Midbrain (tissue), 1 donor: ENCODE measurements at places on chromosomes 2 and 18.

DNA sequence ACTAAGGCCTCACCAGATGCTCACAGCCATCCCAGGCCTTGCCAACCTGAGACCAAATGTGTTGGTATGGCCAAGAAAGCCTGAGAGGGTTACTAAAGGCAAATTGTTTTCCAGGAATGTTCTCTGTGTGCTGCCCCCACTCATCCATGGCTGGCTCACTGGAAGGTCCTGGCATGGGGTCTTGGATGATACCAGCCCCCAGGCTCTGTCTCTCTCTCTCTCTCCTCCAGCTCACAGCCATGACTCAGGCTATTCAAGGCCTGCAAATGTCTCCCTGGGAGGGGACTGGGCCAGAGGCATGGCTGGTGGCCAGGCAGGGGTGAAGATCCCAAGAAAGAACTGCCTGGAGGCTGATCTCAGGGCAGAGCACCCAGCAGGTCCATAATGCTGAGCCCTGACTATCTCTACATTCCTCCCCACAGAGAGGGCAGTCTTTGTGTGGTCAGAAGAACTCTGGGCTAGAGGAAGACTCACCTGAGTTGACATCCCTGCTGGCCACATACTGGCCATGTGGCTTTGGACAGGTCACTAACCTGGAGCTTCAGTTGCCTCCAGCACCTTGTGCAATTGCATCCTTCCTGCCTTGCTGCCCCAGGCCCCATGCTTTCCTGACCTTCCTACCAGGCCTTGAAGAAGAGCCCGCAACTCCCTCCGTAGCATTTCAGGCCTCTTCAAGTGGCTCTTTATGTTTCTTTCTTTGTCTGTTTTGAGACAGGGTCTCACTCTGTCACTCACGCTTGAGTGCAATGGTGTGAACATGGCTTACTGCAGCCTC lies 150.4 kb downstream of the ZFP36L2 start:
- DNase-seq, result no peak

- DNase-seq, result no peak
These were observed 40.6 kb downstream of the IWS1 start for GRCh38 chr2:127485694-127486071.

DNA sequence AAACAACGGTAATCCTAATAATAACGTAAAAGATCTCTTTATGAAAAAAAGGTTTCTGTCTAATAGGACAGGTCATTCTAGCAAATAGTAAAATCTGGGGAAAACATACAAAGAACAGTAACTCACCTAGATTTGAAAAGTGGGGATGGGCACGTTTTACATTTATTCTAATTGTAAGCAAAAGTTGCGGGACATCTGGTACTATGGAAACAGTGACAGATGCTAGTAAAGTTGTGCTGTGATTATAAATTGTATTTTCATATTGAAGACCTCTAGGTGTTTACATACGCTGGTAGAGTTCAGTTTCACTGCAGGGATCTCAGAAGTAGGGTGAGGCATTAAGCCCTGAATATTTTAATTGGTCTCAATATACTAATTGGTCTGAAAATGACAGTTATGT lies 422.5 kb downstream of the DPP10 start:
- DNase-seq, result no peak

DNA sequence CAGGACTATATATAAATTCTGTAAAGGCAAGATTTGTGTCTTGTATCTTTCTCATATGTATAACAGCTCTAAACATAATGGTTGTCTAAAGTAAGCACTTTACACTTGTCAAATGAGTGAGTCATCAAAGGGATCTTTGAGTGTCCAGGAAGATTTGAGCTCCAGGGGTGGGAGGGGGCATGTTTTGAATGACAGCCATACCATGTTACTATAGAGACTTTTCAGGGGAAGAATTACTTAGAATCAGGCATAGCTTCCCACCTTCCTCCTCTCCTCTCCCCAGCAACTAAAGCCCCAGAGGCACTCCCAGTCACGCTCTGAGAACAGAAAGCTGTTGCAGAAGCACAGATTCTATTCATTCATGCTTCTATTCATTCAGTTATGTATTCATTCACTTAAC lies 65.8 kb upstream of the ALK start:
- DNase-seq, result no peak

- no peak for DNase-seq
These were observed 254.5 kb downstream of the NEDD4L start for GRCh38 chr18:58298251-58299134.

DNA sequence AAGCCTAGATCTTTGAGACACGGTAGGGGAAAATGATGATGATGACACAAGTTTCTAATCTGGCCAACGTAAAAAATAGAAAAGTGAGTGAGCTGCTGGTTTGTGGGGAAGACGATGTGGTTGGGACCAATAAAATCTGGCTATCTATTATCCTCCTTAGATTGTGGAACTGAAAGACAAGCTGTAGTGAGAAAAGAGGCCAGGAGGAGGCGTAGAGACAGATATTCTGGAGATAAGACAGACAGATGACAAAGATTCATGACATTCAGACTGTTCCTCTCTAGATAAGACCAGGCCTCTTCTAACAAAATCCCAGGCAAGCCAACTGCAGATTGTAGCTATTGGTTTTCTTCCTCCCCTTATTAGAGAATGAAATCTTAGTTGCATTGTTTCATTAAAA lies 376.3 kb upstream of the UBE2E3 start:
- DNase-seq, result no peak

- no peak for DNase-seq
These were observed 19.1 kb upstream of the MC4R start for GRCh38 chr18:60391571-60392226.

DNA sequence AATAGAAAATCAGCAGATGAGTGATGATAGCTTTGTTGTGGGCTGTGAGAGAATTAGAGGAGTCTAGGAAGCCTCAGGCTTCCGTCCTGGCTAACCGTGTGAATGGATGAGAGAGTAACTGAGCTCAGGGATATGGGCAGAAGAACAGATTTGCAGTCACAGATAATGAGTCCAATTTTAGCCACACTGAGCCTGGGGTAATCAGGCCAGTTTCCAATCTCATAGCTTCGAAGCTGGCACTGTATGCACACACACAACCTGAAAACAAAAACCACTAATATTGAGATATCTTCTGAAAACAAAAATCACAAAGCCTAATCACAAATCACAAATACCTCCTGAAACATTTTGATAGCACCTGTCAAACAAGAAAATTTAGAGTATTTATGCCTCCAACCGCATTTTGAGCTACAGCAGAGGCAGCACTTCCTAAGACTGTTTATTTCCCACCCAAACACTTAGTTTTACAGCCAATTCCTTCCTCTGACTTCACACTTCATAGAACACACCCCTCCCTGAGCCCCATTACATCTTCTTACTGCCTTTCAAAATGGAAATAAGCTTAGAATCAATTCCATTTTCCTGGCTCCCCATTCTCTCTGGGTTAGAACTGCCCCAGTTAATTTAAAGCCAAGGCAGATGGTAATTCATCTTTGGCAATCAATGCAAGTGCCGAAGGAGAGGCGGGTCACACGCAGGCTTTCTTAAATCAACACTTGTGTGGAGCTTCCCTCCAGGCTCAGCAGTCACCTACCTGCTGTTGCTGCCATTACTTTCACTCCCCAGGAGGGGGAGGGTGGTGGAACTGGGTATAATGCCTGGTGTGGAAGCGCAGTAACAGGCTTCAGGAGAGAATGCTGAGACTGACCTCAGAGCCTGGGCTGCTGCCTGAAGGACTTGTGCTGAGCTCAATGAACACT lies 18.9 kb downstream of the TTR start:
- DNase-seq, result no peak

DNA sequence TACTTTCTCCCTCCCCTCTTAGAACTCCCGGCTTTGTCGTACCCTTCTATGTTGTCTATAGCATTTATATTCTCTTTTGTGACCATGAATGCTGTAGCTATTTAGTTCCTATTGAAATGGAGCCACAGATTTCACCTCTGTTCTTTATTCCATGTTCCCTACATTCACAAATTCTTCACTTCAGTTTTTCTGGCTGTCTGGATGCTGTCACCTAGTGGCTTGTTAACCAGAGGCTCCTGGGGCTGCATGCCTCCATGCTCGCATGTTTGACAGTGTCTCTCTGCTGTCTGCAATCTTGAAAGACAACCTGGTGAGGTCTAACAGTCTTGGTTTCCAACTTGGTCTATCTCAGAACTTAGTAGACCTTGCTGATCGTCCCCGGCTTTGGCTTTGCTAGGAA lies 48.2 kb downstream of the CFAP221 start:
- DNase-seq, result no peak

DNA sequence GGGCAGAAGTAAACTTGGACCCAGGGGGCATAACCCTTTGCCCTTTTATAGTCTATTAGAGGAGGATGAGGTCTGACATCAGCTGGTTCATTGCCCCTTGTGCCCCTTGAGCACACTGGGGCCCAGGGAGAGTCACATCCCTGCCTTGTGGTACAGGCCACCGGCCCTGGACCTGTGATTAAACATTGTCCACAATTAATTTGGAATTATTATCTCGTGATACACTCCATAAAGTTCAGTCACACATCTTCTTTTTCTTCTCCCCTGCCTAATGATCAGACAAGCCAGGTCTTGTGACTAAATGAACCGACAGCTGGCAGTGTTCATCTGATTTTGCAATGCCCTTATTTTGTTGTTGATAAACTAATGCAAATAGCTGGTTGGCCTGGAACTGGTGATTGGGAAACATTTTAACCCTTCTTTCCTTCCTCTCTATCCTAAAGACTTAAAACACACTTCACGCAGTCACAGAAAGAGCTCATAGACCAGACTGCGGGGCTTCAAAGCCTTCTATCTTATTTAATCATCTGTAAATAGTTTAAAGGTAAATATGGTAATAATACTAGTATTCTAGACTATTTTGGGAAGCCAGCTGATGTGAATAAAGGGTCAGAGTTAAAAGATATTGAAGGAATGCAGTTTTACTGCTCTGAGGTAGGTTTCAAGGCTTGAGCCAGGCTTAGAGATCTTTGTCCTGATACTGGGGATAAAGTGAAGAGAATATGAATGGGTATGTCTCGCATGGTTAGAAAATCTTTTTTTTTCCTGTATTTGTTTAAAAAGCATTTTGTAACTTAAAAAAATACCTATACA lies 13.4 kb downstream of the IL1R1 start:
- no peak for DNase-seq

DNA sequence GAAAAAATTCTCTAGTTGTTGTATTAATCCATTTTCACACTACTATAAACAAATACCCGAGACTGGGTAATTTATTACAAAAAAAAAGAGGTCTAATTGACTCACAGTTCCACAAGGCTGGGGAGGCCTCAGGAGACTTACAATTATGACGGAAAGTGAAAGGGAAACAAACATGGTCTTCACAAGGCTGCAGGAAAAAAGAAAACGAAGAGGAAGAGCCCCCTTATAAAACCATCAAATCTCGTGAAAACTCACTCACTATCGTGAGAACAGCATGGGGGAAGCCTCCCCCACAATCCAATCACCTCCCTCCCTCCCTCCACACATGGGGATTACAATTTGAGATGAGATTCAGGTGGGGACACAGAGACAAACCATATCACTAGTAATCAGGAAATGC lies 61.7 kb upstream of the SPTBN1 start:
- DNase-seq, result no peak

- DNase-seq, result no peak
These were observed 21.7 kb downstream of the TNP1 start for GRCh38 chr2:216838151-216838550.

DNA sequence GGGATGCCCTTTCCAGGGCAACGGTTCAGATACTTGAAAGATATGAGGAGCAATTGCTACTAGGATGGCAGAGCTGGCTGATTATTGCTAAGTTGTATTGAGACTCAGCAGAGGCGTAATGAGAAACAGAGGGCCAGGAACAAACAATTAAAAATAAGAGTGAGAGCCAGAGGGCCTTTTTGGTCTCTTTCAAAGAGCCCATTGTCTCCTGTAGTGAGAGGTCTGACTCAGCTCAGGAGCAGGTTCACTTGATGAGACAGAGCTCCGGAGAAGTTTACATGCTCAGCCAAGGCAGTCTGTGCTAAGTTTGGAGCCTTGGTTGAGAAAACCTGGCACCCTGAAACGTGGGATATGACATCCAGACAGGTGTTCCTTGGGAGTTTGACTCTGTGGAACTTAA lies 303.9 kb upstream of the DLGAP1 start:
- no peak for DNase-seq

DNA sequence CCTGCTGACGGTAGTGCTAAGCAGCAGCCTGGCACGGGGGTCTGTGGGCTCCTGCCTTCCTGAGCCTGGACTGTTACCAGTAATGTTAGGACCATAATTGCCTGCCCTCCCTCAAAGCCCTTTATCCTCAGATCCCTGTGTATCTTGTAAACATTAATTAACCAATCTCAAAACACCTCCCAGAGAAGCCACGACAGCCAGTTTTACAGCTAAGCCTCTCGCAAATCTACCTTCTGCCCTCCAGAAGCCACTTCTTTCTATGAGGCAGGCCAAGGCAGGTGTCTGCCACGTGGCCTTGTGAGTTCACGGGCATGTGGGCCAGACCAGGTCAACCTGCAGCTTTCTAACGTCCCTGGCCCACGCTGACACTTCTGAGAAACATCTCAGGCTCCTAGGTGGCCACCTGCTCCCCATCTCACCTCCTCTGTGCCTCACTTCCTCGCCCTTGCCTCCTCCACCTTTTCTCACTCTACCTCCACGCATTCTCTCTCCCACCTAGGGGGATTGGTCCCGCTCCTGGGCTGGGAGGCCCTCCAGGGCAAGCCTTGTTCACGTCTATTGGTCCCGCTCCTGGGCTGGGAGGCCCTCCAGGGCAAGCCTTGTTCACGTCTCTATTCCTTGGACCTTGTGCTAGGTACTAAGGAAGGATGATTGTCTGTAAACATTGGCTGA lies 64.3 kb downstream of the EDAR start:
- no peak for DNase-seq

DNA sequence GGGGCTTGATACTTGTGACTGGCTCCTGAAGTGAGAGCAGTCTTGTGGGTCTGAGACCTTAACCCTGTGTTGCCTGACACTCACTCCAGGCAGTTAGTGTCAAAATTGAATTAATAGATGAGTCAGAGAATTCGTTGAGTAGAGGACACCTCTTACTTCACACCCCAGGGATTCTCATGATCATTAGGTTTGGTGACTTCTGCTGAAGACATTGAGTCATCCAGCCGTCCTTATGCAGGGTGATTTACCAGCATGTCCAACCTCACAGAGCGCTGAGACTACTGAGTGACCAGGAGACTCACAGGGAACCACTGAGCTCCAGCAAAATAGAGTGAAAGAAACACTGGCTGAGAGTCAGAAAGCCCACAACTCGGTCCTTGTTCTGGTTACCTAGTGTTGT lies 36.0 kb upstream of the EVA1A start:
- DNase-seq, result no peak

- no peak for DNase-seq
These were observed 131.3 kb downstream of the MCFD2 start for GRCh38 chr2:46784278-46784677.

DNA sequence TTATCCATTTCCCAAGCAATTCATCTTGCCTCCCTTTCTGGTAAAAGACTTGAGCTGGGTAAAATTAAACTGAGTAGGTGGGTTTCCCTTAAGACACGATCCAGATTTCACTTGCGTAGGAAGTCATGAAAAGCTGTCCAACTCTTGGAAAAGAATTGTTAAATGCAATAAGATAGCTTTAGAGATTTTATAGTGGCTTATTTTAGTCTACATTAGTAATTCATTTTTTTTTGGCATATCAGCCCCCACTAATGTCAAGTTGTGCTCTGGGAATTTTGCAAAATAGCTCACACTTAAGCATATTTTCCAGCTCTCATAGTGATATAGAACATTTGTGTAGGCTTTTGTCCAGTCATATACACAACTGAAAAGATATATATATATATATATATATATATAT lies 344.7 kb upstream of the FIGN start:
- no peak for DNase-seq
